ENCODE measurements at places on chromosomes 6 and 20.
A peak's percentile ranks its signal among the peaks of the same experiment; 100 is the strongest.

- DNase-seq: no peak
Measured at GRCh38 chr20:15593081-15593480, 980.2 kb downstream of the KIF16B start.

- DNase-seq: no peak
Measured at GRCh38 chr6:127348028-127348661, 4.7 kb upstream of the ECHDC1 start.

DNA sequence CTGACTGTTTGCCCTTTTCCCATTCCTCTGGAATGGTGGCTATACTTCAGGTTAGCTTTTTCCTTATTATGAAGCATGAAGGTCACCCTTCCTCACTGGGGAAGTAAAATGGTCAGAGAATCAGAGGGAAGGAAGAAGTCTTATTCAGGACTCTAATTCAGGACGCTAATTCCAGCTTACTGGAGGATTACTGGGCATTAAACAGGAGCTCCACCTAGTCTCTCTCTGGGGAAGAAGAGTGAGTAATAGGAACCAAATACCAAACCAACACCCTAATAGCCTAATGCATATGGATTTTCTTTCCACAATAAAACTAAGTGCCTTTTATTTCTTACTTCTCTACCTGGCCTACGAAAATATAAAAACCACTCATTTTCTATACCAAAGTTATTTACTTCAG is 10.1 kb downstream of the CRISP1 start:
- DNase-seq: no peak

- peak; percentile 1 for DNase-seq
Measured at GRCh38 chr6:107576852-107577251, 86.9 kb downstream of the SOBP start.

DNA sequence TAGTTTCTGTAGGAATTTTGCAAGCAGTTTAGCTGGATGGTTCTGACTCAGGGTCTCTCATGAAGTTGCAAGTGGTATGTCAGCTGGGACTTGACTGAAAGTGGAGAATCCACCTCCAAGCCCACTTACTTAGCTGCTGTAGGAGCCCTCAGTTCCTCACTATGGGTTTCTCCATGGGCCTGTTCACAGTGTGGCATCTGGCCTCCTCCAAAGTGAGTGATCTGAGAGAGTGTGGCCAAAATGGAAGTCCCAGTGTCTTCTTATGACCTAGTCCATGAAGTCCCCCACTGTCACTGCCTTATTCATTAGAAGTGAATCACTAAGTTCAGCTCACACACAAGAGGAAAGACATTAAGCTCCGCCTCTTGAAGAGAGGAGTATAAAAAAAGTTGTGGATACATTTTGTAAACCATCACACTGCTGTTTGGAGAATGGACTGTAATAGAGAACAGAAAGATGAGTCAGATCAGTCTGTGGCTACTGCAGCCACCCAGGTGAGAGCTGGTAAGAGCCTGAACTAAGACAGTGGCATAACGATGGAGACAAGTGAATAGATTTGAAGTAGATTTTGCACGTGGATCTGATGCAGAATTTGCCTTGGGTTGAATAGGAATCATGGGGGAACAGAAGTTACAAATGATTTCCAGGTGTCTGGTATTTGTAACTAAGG is 4.9 kb upstream of the NELFCD start:
- DNase-seq: no peak

GRCh38 chr6:39934131-39934757 is at the start of gene MOCS1:
Gene MOCS1, minus strand, starts transcription at chr6:39934462. Its CDS starts 45 bp downstream, at chr6:39934417.
- peak; percentile 6 for DNase-seq

- no peak for DNase-seq
Measured at GRCh38 chr20:59456342-59457279, 147.7 kb upstream of the PHACTR3 start.

DNA sequence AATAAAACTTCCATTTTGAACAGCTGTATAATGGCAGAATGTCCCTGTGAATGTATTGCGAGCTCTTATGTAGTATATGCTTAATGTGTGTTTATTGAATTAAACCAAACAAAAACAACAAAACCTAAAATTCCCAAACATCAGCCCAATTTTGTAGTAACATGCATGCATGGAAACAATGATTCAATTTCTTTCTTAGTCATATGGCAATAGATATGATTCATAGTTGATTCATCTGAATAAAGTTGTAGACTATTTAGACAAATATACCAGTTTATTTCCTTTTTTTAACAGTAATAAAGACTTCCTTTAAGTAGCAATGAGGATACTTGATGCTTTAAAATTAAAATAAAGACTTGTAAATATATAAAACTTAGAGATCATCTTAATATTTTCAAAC is 670.6 kb downstream of the CD109 start:
- DNase-seq: no peak

Measured in T-helper 2 cell (primary cell).